ENCODE measurements at places on chromosomes 16 and 17.

DNA sequence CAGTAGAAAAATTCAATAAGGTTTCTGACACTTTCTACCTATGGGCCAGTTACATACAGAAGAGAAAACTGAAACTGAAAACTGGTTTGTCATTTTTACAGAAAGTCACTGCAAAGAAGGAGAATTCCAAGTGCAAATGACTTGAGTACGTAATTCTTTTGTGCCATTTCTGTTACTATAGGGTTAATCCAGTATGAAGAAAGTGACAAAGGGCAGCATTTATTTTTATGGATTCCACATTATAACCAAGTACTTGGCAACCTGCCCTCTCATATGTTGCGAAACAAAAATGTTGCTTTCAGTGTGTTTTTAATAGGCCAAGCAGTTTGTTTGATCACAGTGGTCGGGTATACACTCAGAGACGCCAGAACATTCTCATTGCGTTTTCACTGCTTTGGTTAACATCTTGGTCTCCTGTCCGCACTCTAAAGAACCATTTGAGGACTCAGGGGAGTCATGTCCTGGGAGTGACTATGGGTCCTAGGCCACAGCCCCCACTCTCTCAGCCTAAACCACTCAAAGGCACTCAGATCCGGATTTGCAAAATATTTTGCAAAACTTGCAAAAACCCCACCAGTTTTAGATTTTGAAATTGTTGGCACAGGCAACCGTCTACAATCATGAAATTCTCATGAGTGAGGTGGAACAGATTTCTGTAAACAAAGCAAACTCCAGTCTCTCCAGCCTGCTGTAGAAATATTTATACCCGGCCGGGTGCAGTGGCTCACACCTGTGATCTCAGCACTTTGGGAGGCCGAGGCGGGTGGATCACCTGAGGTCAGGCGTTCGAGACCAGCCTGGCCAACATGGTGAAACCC is 15.4 kb upstream of the HELZ start:
- no peak for DNase-seq

DNA sequence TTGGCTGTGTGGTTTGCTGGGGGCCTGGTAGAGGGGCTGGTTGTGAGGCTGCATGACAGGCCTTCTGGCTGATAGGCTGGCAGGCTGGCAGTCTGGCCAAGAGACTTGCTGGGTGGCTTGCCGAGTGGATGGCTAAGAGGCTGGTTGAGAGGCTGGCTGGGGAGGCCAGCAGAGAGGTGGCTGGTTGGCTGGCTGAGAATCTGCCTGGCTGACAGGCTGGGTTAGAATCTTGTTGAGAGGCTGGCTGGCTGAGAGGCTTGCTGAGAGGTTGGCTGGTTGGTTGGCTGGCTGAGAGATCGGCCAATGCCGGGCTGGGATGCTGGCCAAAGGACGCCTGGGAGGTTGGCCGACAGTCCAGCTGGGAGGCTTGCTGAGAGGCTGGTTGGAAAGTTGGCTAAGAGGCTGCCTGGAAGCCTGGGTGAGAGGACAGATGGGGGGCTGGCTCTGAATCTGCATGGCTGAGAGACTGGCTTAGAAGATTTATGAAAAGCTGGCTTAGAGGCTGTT is 35.9 kb upstream of the ACSM2B start:
- DNase-seq: no peak

- no peak for DNase-seq
Observed at GRCh38 chr16:77335652-77336234, 99.1 kb downstream of the ADAMTS18 start.

GRCh38 chr17:76404976-76405563 is 20.7 kb downstream of the SPHK1 start:
- no peak for DNase-seq

DNA sequence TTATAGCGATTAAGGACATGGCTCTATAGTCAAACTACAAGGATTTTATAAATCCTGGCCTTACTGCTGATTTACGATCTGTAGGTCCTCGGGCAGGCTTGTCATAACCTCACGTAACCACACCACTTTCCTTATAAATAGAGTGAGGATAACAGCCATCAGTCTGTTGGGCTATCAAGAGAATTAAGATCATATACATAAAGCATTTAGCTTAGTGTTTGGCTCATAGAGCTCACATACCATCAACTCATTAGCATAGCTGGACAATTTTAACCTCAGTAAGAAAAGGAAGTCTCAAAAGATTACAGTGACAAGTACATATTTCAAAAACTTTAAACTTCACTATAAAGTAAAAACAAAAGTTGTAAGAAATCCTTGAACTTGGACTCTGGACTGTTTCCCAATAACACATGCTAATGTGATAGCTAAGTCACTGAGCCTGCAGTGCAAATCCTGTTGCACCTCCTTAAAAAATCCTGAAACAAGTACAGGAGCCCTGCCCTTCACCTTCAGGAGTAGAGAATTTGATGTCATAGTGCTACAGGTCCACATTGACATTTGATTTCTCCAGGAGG is 20.8 kb upstream of the CLEC3A start:
- DNase-seq: no peak

DNA sequence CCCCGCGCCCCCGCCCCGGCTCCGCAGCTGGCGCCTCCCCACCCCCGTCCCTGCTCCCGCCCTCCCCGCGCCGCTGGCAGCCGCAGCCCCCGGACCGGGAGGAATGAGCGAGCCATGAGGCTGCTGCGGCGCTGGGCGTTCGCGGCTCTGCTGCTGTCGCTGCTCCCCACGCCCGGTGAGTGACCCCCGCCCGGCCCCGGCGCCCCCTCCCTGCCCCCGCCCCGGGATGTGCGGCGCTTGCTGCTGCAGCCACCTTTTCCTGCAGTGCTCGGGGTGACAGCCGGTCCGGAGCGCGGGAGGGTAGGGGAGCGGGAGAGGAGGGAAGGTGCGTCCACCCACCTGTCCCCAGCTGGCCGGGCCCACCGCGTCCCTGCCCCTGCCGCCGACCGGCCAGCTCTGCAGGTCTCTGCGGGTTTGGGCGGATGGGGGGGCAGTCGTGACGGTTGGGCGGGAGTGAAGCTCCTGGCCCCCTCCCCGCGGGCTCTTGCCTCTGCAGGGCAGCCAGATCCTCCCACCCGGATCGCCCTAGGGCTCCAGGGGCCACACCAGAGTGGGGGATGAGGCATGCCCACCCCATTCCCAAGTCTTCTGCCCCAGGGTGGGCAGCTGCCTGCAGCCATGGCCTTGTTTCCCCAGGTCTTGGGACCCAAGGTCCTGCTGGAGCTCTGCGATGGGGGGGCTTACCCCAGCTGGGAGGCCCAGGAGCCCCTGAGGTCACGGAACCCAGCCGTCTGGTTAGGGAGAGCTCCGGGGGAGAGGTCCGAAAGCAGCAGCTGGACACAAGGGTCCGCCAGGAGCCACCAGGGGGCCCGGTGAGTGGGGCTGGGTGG is 513 bp downstream of the ADAM11 start:
- no peak for DNase-seq

DNA sequence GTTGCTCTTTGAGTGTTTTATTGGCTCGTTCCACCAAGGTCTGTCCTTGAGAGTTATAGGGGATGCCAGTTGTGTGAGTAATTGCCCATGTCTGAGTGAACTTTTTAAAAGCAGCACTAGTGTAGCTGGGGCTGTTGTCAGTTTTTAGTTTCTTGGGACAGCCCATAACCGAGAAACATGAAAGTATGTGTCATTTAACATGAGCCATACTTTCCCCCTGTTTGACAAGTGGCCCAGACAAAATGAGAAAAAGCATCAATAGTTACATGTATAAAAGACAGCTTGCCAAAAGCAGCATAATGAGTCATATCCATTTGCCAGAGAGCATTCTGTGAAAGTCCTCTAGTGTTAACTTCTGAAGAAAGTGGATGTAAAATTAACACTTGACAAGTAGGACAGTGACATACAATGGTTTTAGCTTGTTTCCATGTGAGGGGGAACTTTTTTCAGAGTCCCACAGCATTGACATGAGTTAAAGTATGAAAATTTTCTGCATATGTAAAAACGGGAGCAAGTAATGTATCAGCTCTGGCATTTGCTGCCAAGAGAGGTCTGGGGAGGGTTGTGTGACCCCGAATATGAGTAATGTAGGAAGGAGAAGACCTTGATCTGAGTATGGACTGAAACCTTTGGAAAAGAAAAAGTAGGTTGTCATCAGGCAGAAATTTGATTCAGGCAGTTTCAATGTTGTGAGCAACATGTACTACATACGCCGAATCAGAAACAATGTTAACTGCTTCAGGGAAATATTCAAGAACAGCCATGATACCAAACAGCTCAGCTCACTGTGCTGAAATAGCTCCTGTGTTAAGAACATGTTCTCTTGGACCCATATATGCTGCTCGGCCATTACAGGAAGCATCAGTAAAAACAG is 56.8 kb upstream of the ARL4D start:
- no peak for DNase-seq

GRCh38 chr17:79691931-79692330 is 38.8 kb upstream of the ENPP7 start:
- no peak for DNase-seq

DNA sequence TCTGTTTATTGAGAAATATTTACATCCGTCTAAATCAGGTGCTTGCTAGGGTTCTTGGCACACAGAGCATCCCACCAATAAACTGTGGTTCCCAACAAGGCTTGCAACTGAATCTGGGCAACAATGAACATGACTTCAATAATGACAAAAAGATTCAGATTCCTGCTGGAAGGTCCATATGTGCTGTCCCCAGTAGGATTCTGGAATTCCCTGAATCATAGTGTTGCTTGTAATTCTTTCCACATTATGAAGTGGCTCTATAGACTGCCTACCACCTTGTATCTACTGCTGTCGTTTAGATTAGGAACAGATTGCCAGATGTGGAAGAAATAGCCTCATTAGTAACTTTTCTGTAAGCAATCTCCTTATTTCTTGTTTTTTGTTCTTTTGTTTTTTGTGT is 265.9 kb downstream of the WWOX start:
- no peak for DNase-seq

DNA sequence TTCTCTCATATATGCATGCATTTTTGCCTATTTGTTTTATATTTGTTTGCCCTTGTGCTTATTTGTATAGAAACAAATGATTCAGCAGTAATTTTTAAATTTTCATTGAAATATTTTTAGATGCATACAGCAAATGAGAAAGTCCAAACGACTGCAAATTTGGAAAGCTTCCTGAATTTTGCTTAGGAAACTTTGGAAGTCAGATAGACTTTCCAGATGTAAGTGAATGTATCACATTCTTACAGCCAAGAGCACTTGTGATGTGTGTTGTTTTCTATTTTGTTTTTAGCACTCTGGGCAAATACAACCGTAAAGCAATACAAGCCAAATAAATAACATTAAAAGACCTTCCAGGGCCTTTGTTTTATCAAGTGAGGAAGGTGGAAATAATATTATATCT is 680.8 kb upstream of the CDH8 start:
- DNase-seq: no peak

- no peak for DNase-seq
Observed at GRCh38 chr16:1984347-1985225, 593 bp downstream of the GFER start.

DNA sequence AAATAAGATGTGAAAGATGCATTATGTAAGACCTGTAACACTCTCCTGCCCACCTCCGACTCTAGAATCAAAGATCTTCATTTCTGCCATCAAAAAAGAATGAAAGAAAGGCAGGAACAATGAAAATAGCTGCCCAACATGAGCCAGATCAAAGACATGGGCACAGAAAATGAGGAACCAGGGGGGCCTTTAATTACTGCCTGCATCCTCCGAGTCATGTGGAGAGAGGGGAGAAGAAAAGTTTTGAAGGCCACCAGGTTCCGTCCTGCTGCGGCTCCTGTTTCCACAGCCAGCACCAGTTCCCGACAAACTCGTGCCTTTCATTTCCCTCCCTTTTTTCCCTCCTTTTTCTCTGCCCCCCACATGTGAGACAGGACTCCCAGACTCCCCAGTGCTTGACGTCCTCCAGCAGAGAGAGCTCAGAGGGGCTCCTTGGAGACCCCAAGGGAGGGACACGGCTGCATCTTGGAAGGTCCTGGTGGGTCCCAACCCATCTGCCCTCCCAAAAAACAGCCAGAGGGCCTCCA is 168.4 kb downstream of the ZNF423 start:
- DNase-seq: no peak

GRCh38 chr16:68342620-68343019 is 31.8 kb downstream of the PRMT7 start:
- DNase-seq: no peak

DNA sequence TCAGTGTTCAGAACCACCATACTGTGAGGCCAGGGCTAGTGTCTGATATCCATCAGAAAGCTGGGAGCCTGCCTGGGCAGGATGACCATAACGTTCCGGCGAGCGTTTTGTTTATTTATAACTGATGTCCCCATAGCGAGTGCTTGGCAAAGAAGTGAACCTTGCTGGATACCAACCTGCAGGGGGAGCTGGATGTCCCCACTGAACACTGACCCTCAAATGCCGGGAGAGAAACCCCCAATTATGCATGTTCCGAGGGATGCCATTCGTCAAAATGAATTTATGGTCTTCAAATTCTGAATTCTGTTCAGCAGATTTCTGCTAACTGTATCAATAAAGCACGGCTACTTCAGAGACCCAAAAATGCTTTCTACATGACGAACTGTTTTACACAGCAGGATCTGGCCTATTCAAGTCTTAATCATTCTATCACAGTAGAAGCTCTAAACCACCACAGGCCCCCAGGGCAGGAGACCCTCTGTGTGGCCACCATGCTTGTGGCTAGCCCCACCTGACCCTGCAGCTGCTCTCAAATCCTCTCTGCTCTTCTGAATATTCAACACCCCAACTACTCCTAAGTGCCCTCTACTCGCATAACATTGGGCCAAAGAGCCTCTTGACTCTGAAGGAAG is 15.2 kb downstream of the MED24 start:
- no peak for DNase-seq

GRCh38 chr16:79528338-79528737 is 72.2 kb downstream of the MAF start:
- no peak for DNase-seq

DNA sequence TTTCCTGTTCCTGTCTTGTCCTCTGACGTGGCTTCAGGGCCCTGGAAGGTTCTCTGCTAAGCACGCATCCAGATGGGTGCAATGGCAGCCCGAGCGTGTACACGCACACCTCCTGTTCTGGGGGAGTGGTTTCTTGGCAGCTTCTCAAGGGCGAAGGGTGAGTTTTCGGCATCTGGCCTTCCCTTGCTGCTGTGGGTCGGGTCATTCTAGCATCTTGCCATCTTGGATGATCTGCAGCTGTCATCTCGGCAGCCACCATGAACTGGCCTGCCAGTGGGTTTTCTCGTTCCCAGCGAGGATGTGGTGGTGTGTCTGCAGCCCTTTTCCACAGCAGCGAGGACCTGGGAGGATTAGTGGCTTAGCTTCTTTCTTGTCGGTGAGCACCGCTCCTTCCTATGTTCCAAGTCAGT is 10.6 kb downstream of the MSI2 start:
- no peak for DNase-seq

DNA sequence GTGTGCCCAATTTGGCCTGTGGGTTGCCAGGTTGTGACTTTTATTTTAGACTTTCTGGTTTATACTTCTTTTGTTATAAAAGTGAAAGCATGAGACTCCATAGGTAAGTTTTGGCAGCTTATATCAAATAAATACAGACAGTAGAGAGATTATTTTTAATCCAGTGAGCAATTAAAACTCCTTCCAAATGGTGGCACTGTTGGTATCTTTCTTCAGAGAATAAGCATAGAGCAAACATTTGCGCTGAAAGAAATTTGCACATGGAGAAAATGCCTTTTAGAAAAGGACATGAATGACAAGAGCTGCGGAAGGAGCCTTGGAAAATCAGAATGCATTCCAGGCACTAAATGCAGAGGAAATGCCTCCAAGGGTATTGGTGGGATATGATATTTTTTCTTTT is 46.1 kb upstream of the DNAJA2 start:
- DNase-seq: no peak

- DNase-seq: no peak
Observed at GRCh38 chr16:61820398-61820797, 215.8 kb downstream of the CDH8 start.

GRCh38 chr17:70171159-70171558 is 1.8 kb downstream of the KCNJ2 start:
- DNase-seq: no peak

GRCh38 chr17:30095507-30096244 is 20.9 kb upstream of the NSRP1 start:
- no peak for DNase-seq
